DMS79 treated with DMSO at 0.1 percent for 48 hours (cell line): ENCODE measurements at places on chromosomes 1 and 21.

GRCh38 chr1:25110485-25110884, 121.8 kb downstream of the SYF2 start:
- no peak for DNase-seq

GRCh38 chr1:3561702-3562101, 49.6 kb downstream of the MEGF6 start:
- DNase-seq = no peak

DNA sequence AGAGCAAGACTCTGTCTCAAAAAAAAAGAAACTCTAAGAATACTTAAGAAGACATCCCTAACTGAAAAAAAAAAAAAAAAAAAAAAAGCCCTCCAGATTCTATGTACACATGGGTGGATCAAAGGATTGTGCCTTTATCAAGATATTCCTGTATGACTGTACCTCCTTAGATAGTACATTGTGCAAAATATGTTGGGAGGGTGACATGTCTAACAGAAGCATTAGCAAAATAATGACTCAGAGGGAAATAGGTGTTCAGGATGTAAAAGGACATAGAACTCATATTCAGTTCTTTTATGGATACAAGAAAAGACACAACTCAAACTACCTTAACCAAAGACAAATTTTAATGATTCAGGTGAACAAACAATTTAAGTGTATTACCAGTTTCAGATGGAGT, 269.8 kb upstream of the KAZN start:
- no peak for DNase-seq

DNA sequence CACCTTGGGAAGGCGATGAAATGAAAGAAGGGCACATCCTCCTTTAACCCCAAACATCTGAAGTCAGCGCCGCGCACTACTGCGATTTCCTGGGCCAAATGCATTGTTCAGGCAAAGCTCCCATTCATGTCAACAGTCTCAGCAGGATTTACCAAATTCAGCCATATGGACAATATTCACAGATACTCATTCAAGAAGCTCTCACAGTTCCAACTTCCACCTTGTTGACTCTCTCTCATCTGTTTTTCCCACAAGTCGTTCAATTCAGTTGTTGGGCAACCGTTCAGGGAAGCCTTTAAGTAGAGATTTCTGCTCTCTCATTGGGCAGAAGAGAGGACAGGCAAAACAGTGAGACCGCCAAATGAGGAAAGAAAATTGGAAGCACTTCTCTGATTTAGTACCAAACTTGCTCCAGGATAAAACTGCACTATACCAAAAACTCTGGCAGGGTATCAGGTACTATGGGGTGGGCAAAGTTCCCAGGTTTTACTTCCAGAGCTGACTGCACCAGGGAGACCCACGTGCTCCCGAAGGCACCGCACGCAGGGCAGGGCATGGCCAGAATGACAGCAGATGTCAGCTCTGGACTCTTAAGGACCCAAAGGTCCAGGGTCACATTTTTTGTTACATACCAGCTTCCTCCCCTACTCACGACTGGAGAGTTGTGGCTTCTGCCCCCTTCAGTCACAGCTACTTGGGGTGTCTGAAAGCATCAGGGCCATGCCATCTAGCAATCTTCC, 668.8 kb downstream of the KIF26B start:
- DNase-seq = no peak

DNA sequence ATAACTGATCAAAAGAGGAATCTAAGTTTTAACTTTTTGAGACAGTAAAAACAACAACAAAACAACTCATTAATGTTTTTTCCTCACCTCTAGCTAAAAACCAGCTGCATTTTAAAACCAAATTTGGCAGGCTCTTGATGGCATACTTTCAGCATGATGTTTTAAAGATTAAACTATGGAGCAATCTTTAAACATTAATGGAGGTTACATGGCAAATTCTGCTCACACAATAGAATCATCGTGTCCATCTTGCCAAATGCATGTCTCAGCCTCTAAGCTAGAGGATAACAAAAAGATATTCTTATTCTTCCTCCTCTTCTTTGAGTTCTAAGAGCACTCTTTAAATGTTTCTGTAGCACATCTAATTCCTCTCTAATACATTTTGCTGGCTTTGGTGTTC, 579.8 kb upstream of the PKN2 start:
- no peak for DNase-seq

DNA sequence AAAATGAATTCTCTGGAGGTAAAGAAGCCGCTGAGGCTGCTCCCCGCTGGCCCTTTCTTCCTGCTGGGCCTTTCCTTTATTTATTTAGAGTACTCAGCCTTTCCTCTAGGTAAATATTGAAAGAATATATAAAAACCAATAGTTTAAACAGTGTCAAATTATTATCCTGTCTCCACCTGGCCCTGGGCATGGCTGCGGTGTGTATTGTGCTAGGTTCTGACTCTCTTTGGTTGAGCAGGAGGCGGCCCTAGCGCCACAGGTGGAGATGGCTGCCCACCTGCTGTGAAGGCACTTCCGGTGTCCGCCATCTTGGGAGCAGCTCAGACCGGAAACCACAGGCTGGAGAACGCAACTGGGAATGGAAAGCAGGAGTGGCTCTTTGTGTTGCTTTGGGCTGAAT, 29.0 kb upstream of the CLDN14 start:
- DNase-seq = no peak

DNA sequence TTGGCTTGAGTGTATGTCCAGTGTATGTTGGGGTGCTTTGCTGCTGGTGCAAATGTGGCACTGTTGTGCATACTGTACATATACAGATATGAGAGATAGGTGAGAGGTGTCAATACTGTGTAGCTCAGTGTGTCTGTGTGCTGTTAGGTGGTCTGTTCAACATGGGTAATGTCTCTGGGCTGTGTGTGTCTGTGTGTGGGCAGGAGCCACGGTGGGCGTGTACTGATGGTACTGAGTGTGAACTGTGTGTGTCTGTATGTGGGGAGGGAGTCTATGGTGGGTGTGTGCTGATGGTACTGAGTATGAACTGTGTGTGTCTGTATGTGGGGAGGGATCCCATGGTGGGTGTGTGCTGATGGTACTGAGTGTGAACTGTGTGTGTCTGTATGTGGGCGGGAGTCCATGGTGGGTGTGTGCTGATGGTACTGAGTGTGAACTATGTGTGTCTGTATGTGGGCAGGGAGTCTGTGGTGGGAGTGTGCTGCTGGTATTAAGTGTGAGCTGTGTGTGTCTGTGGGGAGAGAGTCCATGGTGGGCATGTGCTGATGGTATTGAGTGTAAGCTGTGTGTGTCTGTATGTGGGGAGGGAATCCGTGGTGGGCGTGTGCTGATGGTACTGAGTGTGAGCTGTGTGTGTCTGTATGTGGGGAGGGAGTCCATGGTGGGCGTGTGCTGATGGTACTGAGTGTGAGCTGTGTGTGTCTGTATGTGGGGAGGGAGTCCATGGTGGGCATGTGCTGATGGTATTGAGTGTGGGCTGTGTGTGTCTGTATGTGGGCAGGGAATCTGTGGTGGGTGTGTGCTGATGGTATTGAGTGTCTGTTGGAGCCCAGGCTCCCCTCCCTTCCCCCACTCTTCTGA, 32.2 kb upstream of the FOXO6 start:
- DNase-seq = no peak
